GM12892 (cell line): ENCODE measurements at places on chromosomes 6 and 20.

- peak; percentile 94 for DNase-seq
These were observed at the start of gene TOMM34 for GRCh38 chr20:44960103-44960852. Gene TOMM34, minus strand, starts transcription at chr20:44960397. Its CDS starts 64 bp downstream, at chr20:44960333.

GRCh38 chr6:150200428-150201100, 57.7 kb downstream of the PPP1R14C start:
- DNase-seq: no peak

GRCh38 chr6:18262702-18263417, 1.5 kb downstream of the DEK start:
- DNase-seq: peak; percentile 30

DNA sequence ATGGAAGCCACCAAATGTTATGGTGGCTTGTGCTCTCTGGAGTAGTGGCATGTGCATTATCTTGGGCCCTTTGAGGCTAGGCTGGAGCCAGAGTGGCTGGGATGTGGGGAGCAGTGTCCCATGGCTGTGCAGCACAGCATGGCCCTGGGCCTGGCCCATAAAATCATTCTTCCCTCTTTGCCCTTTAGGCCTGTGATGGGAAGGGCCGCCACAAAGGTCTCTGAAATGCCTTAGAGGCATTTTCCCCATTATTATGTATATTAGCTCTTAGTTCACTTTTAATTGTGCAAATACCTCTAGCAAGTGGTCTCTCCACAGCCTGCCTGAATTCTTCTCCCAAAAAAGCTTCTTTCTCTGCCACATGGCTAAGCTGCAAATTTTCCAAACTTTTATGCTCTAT, 297.3 kb upstream of the IRAK1BP1 start:
- no peak for DNase-seq

DNA sequence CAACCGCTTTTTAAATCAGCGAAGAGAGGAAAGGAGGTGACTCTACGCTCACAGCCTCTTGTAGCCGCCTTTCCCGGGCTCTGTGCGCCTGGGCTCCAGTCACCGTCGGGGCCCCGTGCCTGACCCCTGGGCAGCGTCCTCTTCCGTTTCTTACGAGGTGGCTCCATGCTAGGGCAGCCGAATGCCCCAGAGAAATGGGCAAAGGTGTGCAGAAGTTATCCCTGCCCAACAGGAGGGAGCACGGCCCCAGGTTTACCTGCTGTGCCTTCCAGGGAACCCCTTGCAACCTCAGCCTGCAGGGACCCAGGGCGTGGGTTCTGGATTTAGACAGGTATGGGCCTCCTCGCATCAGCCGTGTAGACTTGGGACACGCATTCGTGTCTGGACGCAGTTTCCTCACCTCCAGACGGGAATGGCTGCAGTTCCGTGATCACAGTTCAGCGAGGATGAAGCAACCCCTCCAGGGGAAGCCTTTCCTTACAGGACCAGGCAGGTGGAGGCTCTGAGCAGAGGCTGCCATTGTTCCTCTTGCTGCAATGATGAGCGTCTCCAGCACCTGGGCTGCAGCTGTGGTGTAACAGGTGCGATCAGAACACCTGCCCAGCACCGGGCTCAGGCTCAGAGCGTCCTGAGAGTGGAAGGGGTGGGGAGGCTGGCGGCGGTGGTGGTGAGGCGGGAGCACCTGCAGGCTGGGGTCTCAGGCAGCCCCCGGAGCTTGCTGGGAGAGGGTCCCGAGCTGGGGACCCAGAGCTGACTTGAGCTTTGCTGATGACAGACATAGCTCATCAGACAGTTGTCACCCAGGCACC, 81.3 kb upstream of the BHLHE23 start:
- DNase-seq: no peak

- no peak for DNase-seq
These were observed 729 bp upstream of the ZHX3 start for GRCh38 chr20:41318271-41318649.

- DNase-seq: no peak
These were observed 103.3 kb downstream of the ANKS1A start for GRCh38 chr6:34992376-34992775.

DNA sequence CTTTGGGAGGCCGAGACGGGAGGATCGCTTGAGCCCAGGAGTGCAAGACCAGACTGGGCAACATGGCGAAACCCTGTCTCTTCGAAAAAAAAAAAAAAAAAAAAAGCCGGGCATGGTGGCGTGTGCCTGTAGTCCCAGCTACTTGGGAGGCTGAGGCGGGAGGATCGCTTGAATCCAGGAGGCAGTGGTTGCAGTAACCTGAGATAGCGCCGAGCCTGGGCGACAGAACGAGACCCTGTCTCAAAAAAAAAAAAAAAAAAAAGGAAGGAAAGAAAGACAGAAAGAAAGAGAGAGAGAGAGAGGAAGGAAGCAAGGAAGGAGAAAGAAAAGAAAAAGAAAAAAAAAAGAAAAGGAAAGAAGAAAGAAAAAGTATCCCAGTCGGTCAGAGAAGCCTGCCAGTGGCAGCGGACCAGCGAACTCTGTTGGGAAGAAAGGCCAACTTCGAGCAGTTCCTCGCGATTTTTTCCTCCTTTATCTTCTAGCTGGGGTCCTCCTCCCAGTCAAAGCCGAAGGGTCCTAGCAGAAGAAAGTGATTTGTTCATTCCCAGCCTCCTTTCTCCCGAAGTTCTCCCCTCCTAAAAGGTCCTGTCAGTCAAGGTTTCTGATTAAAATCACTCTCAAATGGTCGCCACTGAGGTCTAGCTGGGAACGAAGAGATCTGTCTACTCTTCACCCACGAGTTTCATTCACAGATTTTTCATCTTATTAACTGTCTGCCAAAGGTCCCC, 2.4 kb upstream of the SYCP2L start:
- no peak for DNase-seq

DNA sequence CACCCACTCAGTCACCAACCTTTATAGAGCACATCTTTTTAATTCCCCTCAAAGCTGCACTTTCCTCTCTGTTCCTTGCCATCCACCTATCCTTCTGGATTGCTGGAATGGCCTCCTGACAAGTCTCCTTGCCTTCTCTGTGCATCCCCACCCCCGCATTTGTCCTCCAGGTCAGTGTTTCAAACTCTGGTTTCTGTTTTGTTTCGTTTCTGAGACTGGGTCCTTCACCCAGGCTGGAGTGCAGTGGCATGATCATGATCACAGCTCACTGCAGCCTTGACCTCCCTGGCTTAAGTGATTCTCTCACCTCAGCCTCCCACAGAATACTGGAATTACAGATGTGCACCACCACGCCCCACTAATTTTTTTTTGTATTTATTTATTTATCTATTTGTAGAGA, 96.2 kb downstream of the PLCB1 start:
- DNase-seq: no peak

GRCh38 chr6:5730585-5731263, 276.0 kb downstream of the NRN1 start:
- DNase-seq: no peak

DNA sequence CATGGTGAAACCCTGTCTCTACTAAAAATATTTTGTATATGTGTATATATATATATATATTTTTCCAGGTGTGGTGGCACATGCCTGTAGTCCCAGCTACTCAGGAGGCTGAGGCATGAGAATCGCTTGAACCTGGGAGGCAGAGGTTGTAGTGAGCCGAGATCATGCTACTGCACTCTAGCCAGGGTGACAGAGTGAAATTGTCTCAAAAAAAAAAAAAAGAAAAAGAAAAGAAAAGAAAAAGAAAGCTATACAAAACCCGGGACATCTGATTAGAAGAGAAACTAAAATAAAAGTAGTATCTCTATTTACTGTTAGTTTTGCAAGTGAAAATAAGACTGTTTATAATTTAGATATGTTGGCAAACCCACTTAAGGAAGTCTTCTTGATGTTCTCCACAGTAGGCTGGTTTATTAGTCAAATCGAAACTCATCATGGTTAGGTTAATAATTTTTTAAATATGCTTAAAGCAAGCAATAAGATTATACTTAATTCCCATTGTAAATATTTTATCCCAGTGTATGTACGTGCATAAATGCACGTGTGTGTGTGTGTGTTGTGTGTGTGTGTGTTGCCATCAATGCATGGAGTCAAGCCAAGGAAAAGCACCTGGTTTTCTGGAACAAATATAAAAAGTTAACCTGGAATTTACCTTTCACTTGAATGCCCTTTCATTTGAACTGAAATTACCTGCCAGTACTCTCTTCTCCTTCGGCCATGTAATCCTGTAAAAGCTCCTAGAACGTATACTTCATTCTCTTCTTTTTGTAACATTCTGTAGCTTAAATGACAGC, 7.1 kb downstream of the VNN2 start:
- no peak for DNase-seq

- no peak for DNase-seq
These were observed 390.2 kb downstream of the THBS2 start for GRCh38 chr6:168863467-168863866.

DNA sequence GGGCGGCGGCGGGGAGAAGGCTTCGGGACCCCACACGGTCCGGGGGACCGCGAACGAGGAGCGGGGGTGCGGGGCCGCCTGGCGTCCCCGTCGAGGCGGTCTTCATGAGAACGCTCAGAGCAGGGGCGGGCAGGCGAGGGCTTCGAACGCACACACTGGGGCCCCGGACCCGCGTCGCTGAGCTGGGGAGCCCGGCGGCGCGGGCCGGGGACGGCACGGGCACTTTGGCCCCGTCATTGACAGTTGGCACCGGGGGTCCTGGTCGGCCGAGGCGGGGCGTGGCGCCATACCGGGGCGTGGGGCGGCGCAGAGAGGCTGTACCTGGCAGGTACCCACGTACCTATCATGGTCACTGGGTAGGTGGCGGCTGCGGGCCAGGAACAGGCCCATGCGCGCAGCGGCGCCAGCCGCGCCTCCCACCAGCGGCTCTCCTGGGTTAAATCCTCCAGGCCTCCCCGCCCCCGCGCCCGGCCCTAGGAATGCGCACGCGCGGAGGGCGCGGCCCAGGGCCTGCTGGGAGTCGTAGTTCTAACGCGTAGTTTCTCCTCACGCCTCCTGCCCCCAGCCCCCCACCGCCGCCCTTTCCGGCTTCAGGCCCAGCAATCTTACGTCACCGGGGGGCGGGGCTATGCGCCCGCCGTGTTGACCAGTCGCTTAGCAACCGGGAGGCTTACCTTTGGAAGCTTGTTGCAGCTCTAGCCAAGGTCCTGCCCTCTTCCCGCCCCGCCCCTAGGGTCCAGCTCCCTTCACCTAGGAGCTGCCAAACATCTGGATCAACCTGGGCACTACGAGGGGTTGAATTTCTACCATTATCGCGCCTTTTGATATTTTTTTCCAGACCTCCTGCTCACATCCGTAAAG, at the start of the genes PACRG and PRKN:
TSS of gene PACRG (plus strand) at position 653 of the 861 bp plus-strand sequence.
TSS of gene PRKN (minus strand) at position 445 of the 861 bp plus-strand sequence.
- peak; percentile 78 for DNase-seq

- DNase-seq: no peak
These were observed 111.3 kb upstream of the MLN start for GRCh38 chr6:33915134-33915533.

DNA sequence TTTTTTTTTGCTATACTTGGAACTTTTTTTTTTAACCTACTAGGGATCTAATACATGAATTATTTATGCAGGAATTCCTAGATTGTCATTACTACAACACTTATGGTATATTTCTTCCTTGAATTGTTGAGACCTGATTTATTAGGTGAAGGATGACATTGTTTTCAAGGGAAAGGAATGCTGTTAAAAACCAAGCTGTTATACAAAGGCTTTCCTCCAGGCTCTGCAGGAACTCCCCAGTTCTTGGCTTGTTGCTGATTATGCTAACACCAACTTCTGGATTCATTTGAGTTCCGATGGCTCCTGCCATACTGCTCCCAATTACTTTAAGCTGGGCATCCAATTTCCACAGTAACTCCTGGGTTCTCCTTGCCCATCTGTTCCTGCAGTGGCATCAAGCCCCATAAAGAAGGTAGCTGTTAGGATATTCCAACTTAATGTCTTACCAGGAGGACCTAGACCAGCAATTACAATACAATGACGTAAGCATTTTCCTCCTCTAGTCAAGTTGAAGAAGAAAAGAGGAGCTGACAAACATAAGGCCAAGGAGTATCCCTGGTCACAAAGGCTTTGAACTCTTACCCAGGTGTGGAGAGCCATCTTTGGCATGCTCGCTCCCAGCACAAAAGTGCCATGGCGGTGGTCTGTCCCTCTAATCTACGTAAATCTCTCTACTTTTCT, 215.9 kb upstream of the AGPAT4 start:
- no peak for DNase-seq

DNA sequence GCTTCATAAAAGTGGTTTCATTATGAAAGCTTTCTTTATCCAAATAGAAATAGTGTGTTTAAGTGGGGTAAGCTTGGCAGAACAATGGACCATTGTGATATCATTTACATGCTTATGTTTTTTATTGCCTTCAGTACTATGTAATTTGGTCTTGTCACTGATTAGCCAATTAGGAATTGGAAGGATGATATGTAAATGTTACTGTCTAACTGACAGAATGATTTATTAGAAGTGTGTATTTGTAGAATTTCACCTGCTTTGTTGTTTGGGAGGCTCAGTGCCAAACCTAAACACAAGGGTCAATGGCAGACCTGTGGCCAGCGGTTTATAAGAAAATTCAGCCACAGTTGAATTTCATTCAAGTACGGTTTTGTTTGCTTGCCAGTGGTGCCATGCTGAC, 39.0 kb downstream of the AIG1 start:
- DNase-seq: no peak

GRCh38 chr6:136720045-136720770, 72.1 kb downstream of the MAP3K5 start:
- no peak for DNase-seq

- DNase-seq: no peak
These were observed 7.4 kb downstream of the GMEB2 start for GRCh38 chr20:63619505-63619904.

DNA sequence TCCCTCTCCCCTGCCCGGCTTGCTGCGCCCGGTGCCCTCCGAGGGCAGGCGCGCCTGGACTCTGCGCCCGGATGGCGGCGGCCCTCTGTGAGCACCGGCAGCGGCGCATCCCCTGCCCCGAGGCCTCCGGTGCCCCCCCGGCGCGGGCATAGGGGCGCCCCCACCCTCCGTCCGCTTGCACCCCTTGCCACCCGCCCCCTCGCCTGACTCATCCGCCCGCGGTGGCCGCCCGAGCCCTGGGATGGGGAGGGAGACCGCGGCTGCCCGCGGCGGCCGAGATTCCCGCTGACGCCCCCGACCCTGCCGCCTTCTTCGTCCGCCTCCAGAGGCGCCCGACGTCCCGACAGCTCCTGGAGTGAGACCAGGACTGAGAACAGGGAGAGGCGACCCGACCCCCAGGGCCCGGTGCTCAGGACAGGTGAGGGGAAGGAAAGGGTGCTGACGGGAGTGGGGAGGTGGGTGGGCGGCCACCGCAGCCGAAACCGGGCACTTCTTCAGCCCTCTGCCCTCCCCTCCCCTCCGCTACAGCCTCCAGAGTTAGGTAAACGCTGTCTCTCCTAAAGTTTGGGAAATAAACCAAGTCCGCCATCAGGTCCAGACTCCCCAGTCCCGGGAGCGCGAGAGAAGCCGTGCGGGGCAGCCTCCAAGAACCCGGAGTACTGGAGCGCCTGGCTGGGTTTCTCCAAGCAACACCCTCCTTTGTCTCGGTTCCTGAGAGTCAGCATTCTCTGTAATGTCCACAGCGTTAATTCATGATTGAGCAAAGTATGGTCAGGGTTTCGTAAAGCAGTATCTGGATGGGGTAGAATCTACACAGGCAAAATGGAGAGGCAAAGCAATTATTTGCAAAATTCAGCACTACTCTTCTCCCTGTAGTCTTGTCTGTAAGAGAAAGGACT, 539 bp downstream of the TMEM200A start:
- DNase-seq: peak; percentile 23
